Urothelium cell line (cell line): ENCODE measurements at places on chromosomes 4 and X.
A peak's percentile ranks its signal among the peaks of the same experiment; 100 is the strongest.

GRCh38 chrX:96650023-96650422 lies 34.6 kb upstream of the DIAPH2 start:
- no peak for DNase-seq

DNA sequence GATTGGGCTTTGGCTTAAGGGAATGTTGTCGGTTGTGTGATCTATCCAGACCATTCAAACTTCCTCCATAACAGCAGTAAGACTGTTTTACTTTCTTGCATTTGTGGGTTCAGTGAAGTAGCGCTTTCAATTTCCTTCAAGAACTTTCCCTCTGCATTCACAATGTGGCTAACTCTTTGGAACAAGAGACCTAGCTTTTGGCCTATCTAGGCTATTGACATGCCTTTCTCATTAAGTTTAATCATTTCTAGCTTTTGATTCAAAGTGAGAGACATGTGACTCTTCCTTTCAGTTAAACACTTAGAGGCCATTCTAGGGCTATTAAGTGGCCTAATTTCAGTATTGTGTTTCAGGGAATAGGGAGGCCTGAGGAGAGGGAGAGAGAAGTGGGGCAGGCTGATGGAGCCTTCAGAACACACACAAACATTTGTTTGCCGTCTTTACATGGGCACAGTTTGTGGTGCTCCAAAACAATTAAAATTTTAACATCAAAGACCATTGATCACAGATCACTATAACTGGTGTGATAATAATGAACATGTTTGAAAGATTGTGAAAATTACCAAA lies 34.1 kb downstream of the ADH5 start:
- DNase-seq = no peak

GRCh38 chr4:128468123-128468989 lies 180.7 kb upstream of the PGRMC2 start:
- no peak for DNase-seq

DNA sequence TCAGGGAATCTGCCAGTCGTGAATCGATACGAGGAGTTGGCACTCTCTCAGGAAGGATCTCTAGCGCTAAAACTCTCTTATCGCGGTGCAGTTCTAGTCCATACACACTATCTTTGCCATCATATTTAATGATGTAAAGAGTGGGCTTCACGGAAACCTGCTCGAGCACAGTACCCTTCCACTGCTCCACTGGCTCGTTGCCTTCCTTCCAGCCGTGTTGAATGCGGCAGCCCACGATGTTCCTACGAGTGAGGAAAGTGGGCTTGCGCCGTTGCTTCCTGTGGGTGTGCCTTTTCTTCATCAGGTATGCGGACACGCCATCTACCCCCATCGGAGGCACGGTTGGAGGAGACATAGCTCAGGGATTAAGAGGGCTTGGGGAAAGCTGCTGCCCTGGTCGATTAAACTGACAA lies 661 bp downstream of the SPIN4 start:
- peak; percentile 26 for DNase-seq

GRCh38 chr4:153646261-153646660 lies 37.8 kb upstream of the TLR2 start:
- no peak for DNase-seq

- DNase-seq = peak; percentile 4
Measured at GRCh38 chrX:135973025-135973547, 702 bp downstream of the MMGT1 start.

DNA sequence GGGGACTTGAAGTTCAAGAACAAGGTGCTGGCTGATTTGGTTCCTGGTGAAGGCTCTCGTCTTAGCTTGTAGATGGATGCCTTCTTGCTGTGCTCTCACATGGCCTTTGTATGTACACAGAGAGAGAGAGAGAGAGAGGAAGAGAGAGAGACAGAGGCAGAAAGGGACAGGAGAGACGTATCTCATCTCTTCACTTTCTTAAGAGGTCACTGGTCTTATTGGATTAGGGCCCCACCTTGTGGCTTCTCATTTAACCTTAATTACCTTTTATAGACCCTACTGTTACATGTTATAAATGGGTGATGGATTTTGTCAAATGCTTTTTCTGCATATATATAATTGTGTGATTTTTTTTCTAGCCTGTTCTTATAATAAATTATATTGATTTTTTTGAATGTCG lies 1444.2 kb downstream of the ADGRL3 start:
- peak; percentile 12 for DNase-seq

- peak; percentile 10 for DNase-seq
Measured at GRCh38 chr4:185708348-185708747, 103.6 kb downstream of the SORBS2 start.

GRCh38 chr4:4871573-4872313 lies 12.3 kb downstream of the MSX1 start:
- no peak for DNase-seq

DNA sequence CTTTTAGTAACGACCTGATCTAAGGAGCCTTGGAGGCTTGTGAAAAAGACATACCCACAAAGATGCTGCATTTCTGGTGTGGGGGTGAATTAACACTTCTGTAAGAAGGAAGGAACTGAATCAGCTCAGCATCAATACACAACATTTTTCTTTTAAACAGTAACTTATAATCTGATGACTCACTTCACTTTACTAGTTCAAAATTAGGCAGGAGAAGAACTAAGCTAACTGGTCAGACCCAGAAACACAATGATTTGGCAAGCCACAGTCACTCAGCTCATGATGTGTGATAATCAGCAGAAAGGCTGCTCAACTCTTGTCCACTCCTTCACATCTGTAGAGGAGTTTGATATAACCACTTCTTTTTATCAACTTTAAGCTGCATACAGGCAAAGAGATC lies 4.6 kb downstream of the MMAA start:
- DNase-seq = no peak

DNA sequence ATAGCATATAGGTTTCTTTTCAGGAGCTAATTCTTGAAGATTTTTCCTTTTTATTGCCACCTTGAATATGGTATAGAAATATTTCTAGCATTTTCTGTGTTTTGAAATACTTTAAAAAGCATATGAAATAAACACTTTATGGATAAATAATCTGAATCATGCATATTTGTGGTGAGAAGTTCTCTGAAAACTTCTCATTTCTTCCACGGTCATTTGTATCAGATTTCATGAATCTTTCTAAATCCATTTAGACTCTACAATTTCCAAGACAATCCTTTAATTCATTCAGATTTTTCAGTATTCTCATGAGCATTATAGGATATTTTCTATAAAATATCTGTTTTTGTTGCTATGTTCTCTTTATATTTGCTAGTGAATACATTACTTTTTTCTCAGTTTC lies 16.2 kb upstream of the CA5B start:
- no peak for DNase-seq

DNA sequence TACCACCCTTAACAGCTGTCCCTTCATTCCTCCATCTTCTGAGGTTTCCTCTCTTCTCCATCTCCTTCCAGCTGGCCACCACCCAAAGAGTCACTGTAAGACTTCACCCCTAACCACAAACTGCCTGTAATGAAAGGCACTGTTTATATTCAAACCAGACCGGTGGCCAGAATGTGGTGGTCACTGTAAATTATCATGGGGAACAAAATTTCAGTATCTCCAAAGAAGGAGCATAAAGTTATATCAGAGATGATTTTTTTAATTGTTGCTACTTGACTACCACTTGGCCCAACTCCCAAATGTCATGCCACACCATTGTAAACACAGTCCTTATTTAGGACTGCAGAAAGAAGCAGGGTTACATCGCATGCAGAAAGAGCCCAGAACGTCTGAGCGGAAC lies 44.8 kb downstream of the SMARCA1 start:
- no peak for DNase-seq

GRCh38 chrX:47217121-47217851 lies 1.2 kb upstream of the CDK16 start:
- DNase-seq = no peak

DNA sequence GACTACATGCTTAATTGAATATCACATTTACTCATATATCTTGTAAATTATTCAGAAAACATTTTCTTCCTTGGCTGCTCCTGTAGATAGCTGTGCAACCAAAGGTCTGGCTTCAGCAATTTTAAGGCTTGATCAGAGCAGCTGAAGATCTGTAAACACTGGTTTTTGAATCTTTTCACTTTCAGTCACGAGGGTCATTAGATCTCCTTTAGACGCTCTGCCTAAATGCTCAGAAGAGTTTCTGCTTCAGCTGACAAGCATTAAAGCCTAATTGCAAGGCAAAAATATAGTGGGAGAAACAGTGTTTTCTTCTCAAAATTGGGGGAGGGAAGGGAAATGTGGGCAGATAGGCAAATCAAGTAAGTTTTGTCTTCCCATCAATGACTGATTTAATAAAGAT lies 25.7 kb downstream of the TRPC5 start:
- no peak for DNase-seq

DNA sequence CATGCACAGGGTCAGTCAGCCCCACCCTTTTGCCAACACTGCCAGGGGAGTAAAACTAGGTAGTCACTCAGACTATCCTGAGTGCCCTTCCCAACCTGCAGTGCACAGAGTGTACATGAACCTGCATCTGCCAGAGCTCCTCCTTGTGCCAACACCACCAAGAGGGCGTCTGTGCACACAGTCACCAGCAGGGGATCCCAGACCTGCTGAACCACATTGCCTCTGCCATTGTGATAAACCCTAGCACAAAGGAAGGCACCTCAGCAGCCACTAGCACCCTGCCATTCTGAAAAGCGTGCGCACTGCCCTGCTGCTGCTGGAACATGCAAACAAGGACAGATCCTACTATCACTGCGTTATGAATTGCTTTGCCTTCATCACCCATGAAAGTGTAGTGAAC lies 247.8 kb upstream of the POU3F4 start:
- DNase-seq = no peak

- DNase-seq = no peak
Measured at GRCh38 chr4:84515075-84515474, 16.0 kb upstream of the NKX6-1 start.

GRCh38 chr4:75048208-75048879 lies 115.4 kb downstream of the PARM1 start:
- no peak for DNase-seq

DNA sequence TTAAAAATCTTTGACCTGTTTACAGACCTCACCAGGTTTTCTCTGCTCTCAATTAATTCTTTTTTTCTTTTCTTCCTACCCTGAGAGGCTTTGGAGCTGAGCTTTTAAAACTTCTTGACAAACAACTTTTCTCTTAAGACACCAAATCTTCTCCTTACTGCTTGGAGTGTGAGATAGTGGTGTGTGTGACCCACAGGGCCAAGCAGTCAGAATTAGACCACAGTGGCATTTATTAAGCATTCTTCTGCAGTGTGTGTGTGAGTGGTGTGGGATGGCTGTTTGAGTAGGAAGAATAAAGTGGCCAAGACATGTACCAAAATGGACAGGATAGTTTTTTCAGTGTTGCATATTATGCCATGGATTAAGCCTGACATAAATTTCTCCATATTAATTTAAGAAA lies 665.1 kb downstream of the RAPGEF2 start:
- peak; percentile 10 for DNase-seq

- no peak for DNase-seq
Measured at GRCh38 chr4:103136671-103137445, 37.2 kb upstream of the BDH2 start.

GRCh38 chrX:152907084-152907651 lies 9.3 kb downstream of the ZNF185 start:
- no peak for DNase-seq

DNA sequence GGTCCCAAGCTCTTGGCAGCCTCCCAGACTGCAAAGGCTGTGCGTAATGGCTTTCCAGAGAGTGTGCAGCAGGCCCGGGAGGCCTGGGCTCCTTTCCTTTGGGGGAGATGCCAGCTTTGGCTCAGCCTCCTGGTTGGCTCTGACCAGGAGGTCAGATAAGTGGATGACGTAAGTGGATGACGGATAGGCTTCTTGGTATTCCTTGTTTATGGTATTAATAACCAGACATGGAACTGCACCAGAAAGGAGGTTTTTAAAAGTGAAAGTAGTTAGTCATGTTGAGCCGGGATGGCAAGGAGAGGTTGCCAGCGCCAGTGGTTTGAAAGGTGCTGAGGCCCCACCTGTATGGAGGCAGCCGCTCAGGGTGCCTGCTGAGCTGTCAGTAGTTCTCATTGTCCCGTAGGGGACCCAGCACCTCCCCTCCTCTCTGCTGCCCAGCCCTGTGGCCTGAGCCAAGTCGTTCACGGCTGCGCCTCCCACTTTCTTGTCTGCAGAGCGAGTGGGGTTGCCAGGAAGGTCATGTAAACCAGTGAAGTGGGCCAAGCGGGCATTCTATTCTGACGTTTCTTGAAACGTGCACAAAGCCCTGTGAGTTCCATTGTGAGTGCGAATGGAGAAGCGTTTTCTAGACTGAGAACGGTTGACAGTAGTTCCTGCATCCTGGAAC lies 28.7 kb upstream of the STOX2 start:
- DNase-seq = peak; percentile 69

- no peak for DNase-seq
Measured at GRCh38 chrX:51759055-51759839, 16.0 kb downstream of the GSPT2 start.

GRCh38 chrX:24167719-24168472 lies 18.4 kb downstream of the ZFX start:
- DNase-seq = no peak

DNA sequence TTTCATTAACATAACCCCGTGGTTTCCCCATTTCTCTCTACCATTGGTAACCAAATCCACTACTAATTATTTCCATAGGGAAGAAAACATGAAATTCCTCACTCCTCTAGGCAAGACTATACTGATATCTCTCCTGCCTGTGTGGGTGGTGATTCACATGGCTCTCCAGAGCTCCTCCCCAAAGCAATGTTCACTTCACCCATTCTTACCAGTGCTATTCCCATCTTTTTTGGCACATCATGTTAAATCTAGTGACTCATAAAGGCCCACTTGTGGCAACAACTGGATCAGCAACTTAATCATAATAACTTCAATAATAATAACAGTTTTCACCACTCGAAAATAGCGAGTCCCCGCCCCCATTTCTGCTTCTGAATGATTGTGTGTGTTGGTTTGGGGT lies 6.1 kb upstream of the HCCS start:
- DNase-seq = no peak

DNA sequence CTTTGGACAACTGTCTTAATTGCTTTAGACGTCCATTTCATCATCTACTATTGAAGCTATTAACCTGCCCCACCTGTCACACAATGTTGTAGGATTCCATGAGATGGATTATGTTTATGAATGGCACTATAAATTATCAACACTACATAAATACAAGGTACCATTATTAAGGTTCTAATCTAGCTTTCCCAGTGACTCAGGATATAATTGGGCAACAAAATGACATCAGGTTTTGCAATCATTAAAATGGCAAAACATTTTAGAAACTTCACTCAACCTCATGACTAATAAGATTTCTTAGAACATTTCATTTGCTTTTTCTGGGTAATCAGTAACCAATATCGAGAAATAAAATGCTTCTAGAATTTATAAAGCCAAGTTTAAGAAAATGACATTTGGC lies 9.2 kb downstream of the HOPX start:
- DNase-seq = no peak

DNA sequence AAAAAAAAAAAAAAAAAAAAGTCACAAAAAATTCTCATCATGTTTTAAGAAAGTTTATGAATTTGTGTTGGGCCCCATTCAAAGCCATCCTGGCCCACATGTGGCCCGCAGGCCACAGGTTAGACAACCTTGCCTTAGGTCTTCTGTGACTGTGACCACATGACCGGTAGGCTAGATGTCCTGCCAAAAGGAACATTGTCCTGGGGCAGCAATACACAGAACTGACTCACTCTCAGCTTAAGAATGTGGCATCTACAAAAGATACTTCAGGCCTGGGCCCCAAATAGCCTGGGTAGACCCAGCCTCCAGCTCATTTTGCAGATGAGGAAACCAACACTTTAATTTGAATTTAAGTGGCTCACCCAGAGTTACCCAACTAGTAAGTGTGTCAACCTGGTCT lies 10.0 kb downstream of the AWAT2 start:
- no peak for DNase-seq

GRCh38 chr4:6252051-6252450 lies 17.6 kb upstream of the WFS1 start:
- no peak for DNase-seq
